Fibroblast of skin of left biceps (primary cell): ENCODE measurements at places on chromosomes 16 and 17.

- no peak for DNase-seq
These were observed 89.7 kb downstream of the WWOX start for GRCh38 chr16:78189121-78189520.

GRCh38 chr17:13542636-13543035 is 59.1 kb downstream of the HS3ST3A1 start:
- peak; percentile 69 for DNase-seq

DNA sequence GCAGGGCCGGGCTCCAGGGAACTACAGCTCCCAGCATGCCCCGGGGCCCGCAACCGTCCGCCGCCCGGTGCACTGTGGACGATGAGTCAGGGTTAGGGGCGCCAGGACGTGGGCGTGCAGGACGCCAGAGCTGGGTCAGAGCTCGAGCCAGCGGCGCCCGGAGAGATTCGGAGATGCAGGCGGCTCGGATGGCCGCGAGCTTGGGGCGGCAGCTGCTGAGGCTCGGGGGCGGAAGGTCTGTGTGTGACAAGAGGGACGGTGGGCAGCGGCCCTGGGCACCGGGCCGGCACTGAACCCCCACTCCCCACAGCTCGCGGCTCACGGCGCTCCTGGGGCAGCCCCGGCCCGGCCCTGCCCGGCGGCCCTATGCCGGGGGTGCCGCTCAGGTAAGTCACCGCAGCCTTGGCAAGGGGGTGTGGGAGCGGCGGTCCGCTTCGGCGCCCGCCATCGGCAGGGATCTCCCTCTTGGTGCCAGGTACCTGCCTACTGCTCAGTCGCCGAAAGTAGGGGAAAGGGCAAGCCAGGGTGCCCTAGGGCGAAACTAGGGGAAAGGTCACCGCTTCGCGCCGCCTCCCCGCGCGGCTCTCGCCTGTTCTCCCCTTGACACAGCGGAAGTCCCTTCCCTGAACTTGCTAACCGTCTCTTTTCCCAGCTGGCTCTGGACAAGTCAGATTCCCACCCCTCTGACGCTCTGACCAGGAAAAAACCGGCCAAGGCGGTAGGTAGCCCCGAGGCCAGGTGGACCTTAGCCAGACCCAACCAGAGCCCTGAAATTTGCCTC is at the start of the genes ACADVL and DLG4:
ACADVL (plus strand) TSS at position 127 of the 781 bp plus-strand sequence; CDS start at position 174, 47 bp downstream.
DLG4 (minus strand) TSS at position 25 of the 781 bp plus-strand sequence.
- peak; percentile 61 for DNase-seq

- DNase-seq: no peak
These were observed 26.3 kb downstream of the ERN1 start for GRCh38 chr17:64103391-64104364.

GRCh38 chr17:58303971-58304749 is 23.4 kb upstream of the MPO start:
- no peak for DNase-seq

- DNase-seq: no peak
These were observed 3.7 kb upstream of the HSD17B2 start for GRCh38 chr16:82031116-82032084.

GRCh38 chr16:84271866-84272265 is 22.8 kb upstream of the WFDC1 start:
- no peak for DNase-seq

GRCh38 chr17:44487170-44487569 is 16.0 kb downstream of the GPATCH8 start:
- no peak for DNase-seq

- DNase-seq: no peak
These were observed 345.8 kb downstream of the SOX9 start for GRCh38 chr17:72466606-72467005.

DNA sequence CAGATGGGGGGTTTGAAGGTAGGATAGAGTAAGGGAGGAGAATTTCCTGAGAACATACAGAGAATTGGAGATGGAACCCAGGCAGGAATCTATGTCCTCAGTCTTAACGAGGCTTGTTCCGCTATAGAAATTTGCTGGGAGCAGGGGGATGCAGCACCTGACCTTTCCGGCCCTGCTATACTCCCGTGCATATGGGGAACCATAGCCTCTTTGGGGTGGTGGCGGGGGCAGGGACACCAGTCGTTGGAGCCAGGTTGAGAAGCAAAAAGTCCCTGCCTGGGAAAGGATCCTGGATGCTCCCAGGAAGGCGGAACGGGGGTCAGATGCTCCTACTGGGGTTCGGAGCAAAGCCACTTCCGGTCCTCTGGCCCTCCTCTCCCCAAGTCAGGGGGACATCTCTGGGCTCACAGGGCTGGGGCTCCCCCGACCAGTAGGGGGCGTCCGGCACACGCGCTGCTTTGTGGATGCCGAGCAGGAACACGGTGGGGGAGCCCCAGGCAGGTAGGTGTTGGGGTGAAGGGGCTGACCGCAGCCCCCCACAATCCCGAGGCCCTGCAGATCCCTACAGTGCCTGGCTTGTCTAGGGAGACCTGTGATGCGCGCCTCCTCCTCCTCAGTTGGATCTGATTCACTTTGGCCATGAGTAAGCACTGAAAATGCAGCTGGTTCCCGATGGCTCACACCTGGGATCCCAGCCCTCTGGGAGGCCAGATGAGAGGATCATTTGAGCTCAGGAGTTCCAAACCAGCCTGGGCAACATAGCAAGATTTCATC is 15.5 kb upstream of the TFAP4 start:
- no peak for DNase-seq

- DNase-seq: no peak
These were observed 402.3 kb downstream of the WWOX start for GRCh38 chr16:78501744-78502143.

DNA sequence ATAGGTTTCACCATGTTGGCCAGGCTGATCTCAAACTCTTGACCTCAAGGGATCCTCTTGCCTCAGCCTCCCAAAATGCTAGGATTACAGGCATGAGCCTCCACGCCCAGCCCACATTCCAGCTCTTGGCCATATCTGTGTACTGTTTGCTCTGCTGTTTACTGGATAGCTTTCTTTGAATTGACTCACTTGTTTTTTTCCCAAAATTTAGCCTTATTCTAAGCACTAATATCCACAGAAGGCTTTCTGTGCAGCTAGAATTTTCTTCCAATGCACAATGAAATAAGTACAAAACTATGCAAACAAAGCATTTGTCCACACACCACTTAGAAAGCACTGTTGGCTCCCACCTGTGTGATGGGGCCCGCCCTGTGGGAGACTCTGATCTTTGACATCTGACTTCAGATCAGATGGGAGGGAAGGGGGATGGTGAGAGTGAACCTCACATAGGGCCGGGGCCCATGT is 72.2 kb downstream of the CLEC16A start:
- DNase-seq: no peak

DNA sequence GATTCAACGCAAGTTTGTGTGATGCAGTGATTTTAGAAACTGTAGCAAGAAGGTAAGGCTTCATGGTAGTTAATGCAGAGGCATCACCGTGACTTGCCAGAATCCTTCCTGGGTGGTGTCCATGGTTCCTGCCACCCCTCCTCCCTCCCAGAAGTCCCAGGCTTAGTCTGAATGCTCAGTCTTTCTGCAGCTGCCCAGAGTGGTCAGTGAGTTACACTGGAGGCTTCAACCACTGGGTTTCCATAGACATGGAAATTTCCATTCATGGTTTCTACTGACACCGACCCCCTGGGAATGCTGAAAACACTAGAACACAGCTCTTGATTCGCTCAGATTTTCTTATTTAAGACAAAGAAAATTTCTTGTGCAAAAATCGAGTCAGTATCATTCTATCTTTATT is 159.4 kb upstream of the HSBP1 start:
- DNase-seq: no peak

- no peak for DNase-seq
These were observed 25.4 kb downstream of the CCR7 start for GRCh38 chr17:40539711-40540411.
